ENCODE measurements at places on chromosomes 11 and 22.

DNA sequence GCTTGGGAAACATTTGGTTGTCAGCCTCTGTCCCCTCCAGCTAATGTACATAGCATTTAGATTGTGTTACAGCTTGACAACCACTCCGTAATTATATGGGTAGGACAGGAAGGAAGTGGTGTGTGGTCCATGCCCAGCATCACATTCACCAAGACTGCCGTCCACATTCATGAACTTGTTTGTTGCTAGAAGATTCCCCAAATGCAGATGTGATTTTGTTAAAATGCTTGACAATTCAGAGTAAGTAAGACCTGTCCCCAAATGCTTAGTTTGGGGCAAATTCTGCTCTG, 1482.7 kb downstream of the TBC1D22A start:
- no peak for DNase-seq

- no peak for DNase-seq
These were observed 36.7 kb downstream of the CAPN1 start for GRCh38 chr11:65218446-65218845.

GRCh38 chr11:43574949-43575912, 105.3 kb upstream of the HSD17B12 start:
- peak; percentile 42 for DNase-seq

GRCh38 chr11:123061403-123062157, at the start of gene HSPA8:
HSPA8 (minus strand) TSS chr11:123062136; CDS start chr11:123061324, 812 bp downstream.
- no peak for DNase-seq

DNA sequence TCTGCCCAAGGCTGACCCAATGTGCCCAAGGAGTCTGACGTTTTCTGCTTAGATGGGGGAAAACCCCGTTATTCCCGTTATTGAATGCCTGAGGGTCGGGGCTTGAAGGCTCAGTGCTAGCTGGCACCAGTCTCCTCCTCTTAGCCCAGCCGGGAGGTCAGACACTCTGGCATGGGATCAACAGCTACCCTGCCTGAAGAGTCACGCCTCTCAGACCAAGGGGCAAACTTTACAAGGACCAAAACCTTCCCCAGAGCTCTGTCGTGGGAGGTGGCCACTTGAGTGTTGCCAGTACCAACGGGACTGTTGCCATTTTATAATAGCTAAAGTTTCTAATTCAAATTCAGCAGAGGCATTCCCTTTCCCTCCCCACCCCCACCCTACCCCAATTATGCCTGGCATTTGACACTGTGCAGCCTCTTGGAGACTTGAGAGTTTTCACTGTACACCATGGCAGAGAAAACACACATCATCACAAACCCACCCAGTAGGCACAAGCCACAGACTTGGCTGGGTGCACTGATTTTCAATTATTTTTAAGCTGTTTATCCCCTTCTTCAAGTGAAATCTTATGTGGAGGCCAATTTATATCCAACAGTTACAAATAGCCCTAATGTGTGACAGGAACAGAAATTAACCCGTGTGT, 137.5 kb upstream of the SYT13 start:
- no peak for DNase-seq

DNA sequence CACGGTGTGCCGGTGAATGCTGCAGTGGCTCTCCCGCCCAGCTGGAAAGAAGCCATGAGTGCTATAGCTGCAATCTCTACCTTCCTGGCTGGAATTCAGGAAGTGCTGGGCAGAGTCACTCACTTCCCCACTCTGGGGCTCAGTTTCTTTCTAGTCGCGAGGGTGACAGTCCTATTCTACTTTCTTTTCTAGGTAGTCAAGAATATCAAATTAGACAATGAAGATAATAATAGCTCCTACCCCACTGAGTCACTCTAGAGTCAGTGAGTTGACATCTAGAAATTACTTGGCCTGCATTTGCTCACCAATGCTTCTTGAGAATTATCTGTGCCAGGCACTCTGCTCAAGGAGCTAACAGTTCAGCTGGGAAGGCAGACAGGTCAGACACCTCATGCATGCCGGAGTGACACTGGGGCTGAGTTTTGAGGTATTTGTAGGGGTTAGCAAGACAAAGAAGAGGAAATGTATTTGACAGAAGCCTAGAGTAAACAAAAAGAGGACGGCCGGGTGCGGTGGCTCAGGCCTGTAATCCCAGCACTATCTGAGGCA, 3.2 kb downstream of the CENPM start:
- DNase-seq, result no peak

GRCh38 chr11:396511-396947, 2.5 kb downstream of the PKP3 start:
- peak; percentile 71 for DNase-seq

- no peak for DNase-seq
These were observed 86.6 kb downstream of the MAML2 start for GRCh38 chr11:96256215-96257011.
